ENCODE measurements at places on chromosomes 7 and 10.

DNA sequence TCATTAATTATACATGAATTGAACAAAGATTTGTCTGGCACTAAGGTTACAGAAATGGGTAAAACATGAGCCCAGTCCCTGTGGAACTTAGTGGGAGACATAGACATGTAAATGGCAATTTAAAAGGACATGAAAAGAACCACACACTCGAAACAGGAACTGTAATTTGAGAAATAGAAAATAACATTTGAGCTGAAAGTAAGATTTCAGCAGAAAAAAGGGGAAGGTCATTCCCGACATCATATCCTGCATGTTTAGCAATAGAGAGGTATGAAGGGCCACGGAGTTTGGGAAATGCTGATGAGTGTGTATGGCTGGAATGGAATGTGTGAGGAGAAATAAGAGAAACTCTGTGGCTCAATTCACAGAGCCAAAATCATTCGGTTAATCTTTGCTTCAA, 175.4 kb upstream of the AHR start:
- no peak for DNase-seq

DNA sequence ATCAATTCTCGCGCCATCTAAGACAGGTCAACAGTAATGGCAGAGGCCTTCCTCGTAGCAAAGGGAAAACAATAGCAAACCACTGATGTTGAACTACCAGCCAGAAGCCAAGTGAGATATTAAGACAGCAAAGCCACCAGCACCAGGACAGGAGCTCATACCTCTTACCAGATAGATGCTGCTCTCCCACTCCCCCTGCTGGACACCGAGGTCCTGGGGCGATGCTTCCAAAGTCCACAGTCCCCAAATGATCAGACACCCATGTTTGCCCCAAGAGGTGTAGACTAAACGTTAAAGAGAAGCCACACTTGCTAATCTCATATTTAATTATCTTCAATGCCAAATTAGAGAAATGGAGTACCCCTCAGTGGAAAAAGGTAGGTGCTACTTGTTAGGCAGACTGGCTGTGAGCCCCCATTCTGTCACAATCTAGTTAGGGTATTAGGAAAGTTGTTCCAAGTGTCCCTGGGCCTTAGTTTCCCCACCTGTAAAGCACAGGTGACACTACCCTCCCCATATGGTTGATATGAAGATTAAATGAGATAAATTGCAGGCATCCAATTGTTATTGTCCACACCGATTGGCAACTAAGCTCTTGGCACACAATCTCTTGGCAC, 39.9 kb downstream of the TOMM7 start:
- DNase-seq: peak; percentile 48

- no peak for DNase-seq
These were observed 33.8 kb upstream of the COMTD1 start for GRCh38 chr10:75269605-75270004.

DNA sequence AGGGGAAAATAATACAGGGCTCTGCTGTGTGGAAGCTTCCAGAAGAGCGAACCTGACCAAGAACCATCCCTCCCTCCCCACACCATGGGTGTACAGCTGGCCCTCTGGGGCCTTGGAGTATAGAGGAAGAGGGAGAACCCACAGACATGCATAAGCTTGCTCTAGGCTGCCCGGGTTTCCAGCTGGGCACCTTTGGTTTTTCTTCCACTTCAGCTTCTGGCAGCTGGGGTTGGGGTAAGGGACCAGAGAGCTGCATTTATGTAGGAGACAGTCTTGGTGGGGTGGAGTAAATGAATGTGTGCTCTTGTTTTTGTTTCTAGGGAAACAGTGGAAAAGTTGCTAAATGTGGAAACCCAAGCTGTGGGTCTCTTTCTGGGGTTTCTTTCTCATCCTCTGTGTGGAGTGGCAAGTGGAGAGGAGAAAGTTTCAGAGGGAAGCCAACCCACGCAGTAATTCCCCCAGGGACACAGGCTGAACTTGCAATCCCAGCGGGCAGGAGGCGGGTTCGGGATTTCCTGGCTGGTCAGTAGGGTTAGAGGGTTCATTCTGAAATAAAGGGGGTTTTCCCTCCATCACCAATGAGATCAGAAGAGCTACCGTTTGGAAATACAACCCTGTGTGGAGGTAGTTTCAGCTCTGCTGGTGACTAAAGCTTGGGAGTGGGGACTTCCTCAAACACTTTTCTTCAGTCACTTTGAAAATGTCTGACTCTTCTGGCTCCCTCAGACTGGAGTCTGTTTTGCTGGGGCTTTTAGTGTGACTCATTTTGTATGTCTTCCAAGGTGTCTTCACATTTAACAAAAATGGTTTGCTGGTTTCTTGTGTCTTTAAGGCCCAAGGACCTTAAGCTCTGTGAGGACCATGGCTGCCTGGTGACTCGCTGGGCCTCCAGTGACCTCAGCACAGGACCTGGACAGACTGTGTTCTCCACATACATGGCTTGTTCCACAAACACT, 22.2 kb upstream of the SRGN start:
- DNase-seq: no peak

DNA sequence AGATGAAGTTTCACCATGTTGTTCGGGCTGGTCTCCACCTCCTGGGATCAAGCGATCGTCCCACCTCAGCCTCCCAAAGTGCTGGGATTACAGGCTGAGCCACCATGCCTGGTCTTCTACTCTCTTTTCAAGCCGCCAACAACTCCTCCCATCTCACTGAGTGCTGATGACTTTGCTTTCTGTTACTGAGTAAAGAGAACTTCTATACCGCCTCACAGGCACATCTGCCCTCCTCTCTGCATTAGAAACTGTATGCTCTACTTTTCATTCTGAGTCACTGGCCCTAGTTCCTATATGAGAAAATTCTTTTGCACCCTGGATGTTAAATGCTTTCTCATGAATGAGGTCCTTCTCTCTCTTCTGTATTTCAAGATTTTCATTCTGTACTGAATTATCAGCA, 2.2 kb upstream of the ZNF239 start:
- DNase-seq: no peak

DNA sequence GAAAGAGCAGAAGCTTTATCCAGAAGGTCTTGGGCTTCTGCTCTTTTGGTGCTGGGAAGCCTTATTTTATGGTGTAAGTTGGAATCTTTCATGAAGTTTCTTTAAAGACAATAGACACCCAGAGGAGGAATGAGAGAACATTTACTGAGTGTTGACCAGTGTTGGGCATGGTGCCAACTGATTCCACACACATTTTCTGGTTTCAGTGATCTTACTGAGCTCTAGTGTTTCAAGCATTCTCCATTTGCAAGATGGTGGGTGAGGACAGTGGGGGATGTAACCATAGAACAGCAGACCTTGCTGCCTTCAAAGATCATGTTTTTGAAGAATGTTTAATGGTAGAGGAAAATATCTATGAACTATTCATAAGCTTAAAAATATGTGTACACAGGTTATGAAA, 114.6 kb downstream of the LRMDA start:
- no peak for DNase-seq

GRCh38 chr10:108490944-108491343, 1326.4 kb upstream of the SORCS1 start:
- no peak for DNase-seq

- no peak for DNase-seq
These were observed 34.6 kb downstream of the GET4 start for GRCh38 chr7:910931-911431.

GRCh38 chr7:98354511-98355249, 46.2 kb downstream of the BAIAP2L1 start:
- peak; percentile 91 for DNase-seq

- DNase-seq: no peak
These were observed 144.2 kb downstream of the PRPF18 start for GRCh38 chr10:13730956-13731355.

- DNase-seq: no peak
These were observed 91.8 kb downstream of the CHST15 start for GRCh38 chr10:124001391-124002148.

DNA sequence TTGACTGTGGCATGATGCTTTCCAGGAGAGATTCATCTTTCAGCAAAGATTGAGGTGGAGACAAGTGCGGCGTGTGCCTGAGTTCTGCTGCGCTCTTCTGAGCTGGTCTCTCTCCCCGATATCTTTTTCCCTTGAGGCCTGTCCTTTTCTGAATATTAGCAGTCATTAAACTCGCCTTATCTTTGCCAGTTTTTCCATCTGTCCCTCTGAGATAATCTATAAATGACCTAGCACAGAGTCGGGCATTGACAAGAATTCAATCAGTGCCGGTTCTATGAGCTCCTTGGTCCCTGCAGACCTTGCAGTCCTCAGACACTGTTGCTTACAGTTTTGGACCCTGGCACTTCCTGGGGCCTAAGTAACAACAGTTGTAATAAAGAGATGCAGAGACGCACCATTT, 89.7 kb upstream of the IKZF1 start:
- DNase-seq: no peak

DNA sequence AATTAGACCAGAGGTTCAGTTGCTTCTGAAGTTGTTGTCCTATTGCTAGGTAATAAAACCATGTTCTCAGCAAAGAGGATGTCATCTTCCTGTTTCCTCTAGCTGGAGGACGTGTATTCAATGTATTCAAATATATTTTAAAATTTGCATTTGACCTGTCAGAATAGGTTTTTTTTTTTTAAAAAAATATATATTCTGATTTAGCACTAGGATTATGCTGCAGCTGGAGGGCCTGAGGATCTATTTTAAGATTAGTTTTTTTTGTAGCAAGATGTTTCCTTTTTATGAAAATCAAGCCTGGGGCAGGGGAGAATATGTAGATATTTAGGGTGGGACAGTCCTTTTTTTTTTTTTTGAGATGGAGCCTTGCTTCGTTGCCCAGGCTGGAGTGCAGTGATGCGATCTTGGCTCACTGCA, 337.0 kb downstream of the FRMD4A start:
- no peak for DNase-seq

DNA sequence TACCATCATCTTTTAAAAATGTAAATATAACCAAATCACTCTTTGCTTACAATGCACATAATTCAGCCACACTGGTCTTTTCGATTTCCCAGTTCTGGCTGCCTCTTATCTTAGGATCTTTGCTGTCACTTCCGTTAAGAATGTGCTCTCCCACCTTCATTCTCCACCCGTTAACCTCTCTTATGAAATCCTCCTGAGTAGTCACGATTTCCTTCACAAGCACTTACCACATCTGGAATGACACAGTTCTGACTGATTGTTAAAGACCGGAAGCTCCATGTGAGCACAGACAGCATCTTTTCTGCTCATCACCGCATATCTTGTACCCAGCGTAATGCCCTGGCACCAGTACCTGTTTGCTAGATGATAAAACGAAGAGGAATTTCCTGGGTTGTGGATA, 84.3 kb downstream of the CUL2 start:
- DNase-seq: no peak

GRCh38 chr7:85285527-85285926, 98.7 kb upstream of the SEMA3D start:
- DNase-seq: no peak

- DNase-seq: no peak
These were observed 117.7 kb upstream of the TNRC18 start for GRCh38 chr7:5541087-5541992.

DNA sequence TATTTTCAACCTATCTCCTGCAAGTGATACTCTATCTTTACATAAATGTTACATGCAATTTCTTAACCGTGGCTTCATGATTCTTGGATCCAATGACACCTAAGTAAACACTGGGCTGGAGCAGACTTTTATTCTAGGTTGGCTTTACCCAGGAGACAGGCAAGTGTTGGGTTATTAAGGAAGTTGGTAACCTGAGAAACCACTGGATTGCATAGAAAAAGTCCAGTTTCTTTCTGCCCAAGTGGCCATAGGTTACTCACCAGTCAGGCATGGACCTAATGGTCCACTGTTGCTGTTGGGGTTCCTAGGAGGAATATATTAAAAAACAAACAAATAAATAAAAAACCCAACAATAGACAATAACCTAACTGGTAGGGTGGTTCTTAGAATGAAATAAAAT, 112.8 kb downstream of the SEMA3D start:
- no peak for DNase-seq

GRCh38 chr7:103592844-103593243, 146.8 kb upstream of the SLC26A5 start:
- DNase-seq: no peak

GRCh38 chr10:117311261-117311660, 64.0 kb downstream of the PDZD8 start:
- no peak for DNase-seq

- no peak for DNase-seq
These were observed 229.0 kb downstream of the PRPF18 start for GRCh38 chr10:13815756-13816155.

- no peak for DNase-seq
These were observed 145.6 kb downstream of the DOCK4 start for GRCh38 chr7:112060625-112061024.

DNA sequence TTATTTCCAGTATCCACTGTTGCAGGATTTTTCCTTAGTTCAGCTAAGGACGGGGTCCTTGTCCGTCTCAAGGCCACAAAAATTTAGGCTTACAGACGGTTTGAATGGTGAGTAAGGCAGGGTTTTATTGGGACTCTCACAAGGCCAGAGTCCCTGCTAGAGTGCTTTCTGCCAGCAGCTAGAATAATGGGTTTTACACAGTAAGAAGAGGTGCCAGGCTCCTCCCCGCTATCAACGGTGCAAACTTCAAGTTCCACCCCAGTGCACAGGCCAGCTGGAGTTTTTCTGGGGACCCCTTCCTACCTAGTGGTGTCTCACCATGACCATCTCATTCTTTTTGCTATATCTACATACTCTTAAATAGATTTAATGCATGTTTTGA, 198.5 kb upstream of the KCTD7 start:
- DNase-seq: no peak

- no peak for DNase-seq
These were observed 1.1 kb upstream of the MKLN1 start for GRCh38 chr7:131326576-131326975.

- no peak for DNase-seq
These were observed 51.8 kb upstream of the FAM133B start for GRCh38 chr7:92641921-92642511.

- DNase-seq: no peak
These were observed 328 bp downstream of the ESYT2 start for GRCh38 chr7:158829021-158829341.

DNA sequence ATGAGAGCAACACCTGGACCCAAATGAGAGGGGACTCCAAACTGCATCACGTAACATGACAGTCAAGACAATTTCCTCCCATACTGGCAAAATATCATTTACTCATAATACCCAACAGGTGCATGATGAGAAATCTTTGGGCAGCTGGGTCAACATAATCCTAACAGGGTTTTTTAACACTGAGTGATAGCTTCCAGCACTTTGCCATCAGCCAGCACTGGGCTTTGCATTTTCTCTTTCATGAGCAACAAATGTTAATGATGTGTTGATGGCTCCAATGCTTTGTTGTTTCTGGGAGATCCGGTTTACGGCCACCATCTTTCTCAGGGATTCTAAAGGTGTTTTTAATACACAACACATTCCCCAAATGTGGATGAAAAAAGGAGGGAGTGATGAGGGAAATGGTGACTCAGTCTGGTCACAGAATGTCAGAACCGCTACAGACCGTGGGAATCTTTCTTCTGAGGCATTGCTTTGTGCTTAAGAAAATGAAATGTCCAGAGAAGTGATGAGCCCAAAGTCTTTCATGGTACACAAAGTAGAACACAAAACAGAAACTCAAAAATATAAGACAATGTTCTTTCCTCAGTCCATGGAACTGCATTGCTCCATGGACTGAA, 705.7 kb upstream of the IGFBP3 start:
- DNase-seq: no peak

DNA sequence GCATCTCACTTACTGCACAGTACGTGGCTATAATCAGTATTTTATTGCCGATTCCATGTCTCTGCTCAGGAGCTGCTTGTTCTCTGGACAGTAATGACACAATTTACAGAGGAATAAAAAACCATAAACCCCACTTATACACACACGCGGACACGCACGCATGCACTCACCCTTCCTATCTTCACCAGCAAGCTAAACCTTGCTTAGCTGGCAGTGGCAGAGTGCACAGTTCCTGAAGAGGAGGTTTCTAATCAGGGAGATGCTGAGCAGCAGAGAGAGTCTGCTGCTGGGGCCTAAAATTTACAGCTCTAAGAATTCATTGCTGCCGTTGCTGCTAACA, 66.3 kb downstream of the SND1 start:
- no peak for DNase-seq

Data from HCT116 (cell line).